ENCODE measurements at places on chromosomes 5 and 9. TPM values are rescaled to one million over a fixed set of nuclear protein-coding genes. Genes with fewer than 3 reads are reported as not detected.

The UGT3A1 gene
- not detected for polyA plus RNA-seq

The CYLC2 gene
- polyA plus RNA-seq: not detected

The SHC3 gene
- polyA plus RNA-seq: 1.5 TPM

The SOWAHA gene
- polyA plus RNA-seq: 0.74 TPM

The SCGB3A1 gene
- not detected for polyA plus RNA-seq

The NMRK1 gene
- 57.7 TPM for polyA plus RNA-seq

Measured in adipose tissue (tissue), 3 donors.